ENCODE measurements at places on chromosomes 2 and 18.

GRCh38 chr18:12883372-12883683 is 709 bp downstream of the PTPN2 start:
- H3K36me3 ChIP-seq = no peaks in the 10 kb centered on the region
- peak overlapping the region; percentile 98 for H3K27ac ChIP-seq
- H3K4me1 ChIP-seq = peaks cover 12% of the 10 kb centered on the region
- H3K27me3 ChIP-seq = no peaks in the 10 kb centered on the region
- peak overlapping the region; percentile 94 for H3K4me3 ChIP-seq

GRCh38 chr2:112566104-112566503 is 18.3 kb upstream of the CHCHD5 start:
- no peaks in the 10 kb centered on the region for H3K27me3 ChIP-seq
- no peaks in the 10 kb centered on the region for H3K4me1 ChIP-seq

DNA sequence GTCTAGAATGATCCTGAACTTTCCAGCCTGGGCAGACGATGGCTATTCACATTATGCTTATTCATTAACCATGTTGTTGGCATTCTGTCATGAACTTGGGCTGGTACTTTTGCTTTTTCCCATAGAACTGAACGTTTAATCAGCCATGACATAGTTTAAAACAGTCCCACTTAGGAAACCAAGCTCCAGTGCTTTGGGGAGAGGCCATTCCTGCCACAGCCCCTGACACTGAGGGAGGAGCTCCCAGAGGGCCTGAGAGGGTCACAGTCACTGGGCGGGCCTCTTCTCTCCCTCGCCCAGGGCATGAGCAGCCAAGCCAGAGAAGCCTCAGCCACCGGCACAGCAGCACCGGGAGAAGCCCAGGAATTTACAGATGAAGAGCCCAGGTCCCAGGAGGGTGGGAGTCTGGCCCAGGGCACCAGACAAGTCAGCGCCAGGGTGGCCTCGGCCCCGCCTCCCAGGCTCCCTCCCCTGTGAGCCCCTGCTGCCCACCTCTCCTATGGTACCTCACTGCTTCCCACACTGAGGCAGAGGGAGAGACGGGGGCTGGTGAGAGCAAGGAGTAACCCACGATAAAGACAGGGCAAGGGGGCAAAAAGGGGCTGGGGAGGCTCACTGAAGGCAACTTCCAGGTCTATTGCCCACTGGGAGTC is 33.6 kb downstream of the MAL start:
- H3K36me3 ChIP-seq = no peaks in the 10 kb centered on the region
- no peak overlapping the region for H3K27ac ChIP-seq
- H3K4me1 ChIP-seq = no peaks in the 10 kb centered on the region
- no peak overlapping the region for H3K4me3 ChIP-seq
- DNase-seq = no peak

GRCh38 chr18:21489119-21489750 is 111.3 kb downstream of the ESCO1 start:
- no peak overlapping the region for H3K4me3 ChIP-seq
- peak; percentile 47 for DNase-seq
- H3K27ac ChIP-seq = no peak overlapping the region
- no peaks in the 10 kb centered on the region for H3K27me3 ChIP-seq

GRCh38 chr18:10265560-10266333 is 188.7 kb upstream of the APCDD1 start:
- H3K4me3 ChIP-seq = no peak overlapping the region
- no peaks in the 10 kb centered on the region for H3K27me3 ChIP-seq
- H3K4me1 ChIP-seq = peaks cover 6% of the 10 kb centered on the region
- no peak for DNase-seq
- no peaks in the 10 kb centered on the region for H3K36me3 ChIP-seq

GRCh38 chr2:242041816-242042215 is 172.3 kb downstream of the RTP5 start:
- H3K27ac ChIP-seq = no peak overlapping the region
- H3K27me3 ChIP-seq = peaks cover 63% of the 10 kb centered on the region
- H3K4me3 ChIP-seq = no peak overlapping the region
- H3K36me3 ChIP-seq = no peaks in the 10 kb centered on the region
- DNase-seq = no peak

DNA sequence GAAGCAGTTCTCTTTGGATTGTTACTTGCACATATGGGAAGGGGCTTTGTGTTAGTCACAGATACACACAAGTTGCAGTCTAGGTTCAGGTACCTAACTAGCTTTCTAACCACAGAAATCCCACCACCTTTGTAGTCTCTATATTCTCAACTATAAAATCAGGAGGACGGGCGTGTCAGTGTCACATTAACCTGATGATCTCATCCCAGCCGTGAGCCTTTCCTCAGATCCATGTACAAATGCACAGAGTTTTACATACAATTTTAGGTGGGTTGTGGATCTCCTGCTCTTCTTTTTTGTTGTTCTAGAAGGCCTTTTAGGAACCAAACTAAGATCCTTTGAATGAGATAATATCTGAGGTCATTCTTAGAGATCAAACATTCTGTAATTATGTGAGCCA is 94.0 kb downstream of the ZNF532 start:
- no peaks in the 10 kb centered on the region for H3K36me3 ChIP-seq
- H3K4me1 ChIP-seq = no peaks in the 10 kb centered on the region
- no peaks in the 10 kb centered on the region for H3K27me3 ChIP-seq
- no peak overlapping the region for H3K4me3 ChIP-seq
- no peak overlapping the region for H3K27ac ChIP-seq

DNA sequence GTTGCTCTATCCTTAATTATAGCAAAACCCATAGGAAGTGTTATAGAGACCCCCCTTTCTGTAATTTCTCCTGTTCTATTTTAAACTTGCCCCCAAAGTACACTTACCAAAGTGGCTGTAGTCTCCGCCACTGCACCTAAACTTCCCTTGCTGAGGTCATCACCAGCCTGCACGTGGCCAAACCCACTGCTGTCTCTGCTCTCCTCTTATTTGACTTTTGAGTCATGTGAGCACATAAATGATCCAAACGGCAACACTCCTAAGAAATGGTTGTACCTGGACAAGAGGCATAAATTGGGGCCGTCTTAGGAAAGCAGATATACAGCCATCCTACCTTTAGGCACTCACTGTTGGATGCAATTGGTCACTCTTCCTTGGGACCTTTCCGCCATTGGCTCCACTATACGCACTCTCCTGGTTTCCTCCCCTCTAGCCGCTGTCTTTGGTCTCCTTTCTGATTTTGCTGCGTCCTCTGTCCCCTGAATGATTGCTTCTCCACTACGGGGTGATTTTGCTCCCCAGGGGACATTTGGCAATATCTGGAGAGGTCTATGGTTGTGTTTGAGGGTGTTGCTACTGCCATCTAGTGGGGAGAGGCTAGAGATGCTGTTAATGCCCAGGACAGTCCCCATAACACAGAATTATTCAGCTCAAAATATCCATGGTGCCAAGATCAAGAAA is 19.2 kb upstream of the IL36G start:
- H3K4me1 ChIP-seq = no peaks in the 10 kb centered on the region
- H3K4me3 ChIP-seq = no peak overlapping the region
- no peak for DNase-seq
- no peak overlapping the region for H3K27ac ChIP-seq

DNA sequence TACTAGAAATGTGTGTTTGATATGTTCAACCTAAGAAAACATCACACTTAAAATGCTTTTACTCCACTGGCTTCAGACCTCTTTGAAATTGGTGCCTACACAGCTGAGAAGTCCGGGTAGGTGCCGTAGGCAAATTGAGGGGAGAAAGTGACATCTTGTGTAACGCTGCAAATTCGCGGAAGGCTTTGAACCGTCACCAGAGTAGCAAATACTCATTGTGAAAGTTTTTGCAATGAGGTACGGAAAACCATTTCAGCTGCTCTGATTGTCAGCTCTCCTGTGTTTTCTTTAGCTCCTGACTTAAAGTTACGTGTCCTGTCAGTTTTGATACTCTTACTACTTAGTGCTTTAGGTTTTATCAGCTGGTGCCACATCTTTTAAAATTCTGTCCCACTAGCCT is 224.5 kb downstream of the FAM210A start:
- no peak overlapping the region for H3K4me3 ChIP-seq
- no peaks in the 10 kb centered on the region for H3K27me3 ChIP-seq
- no peaks in the 10 kb centered on the region for H3K36me3 ChIP-seq
- H3K4me1 ChIP-seq = no peaks in the 10 kb centered on the region

DNA sequence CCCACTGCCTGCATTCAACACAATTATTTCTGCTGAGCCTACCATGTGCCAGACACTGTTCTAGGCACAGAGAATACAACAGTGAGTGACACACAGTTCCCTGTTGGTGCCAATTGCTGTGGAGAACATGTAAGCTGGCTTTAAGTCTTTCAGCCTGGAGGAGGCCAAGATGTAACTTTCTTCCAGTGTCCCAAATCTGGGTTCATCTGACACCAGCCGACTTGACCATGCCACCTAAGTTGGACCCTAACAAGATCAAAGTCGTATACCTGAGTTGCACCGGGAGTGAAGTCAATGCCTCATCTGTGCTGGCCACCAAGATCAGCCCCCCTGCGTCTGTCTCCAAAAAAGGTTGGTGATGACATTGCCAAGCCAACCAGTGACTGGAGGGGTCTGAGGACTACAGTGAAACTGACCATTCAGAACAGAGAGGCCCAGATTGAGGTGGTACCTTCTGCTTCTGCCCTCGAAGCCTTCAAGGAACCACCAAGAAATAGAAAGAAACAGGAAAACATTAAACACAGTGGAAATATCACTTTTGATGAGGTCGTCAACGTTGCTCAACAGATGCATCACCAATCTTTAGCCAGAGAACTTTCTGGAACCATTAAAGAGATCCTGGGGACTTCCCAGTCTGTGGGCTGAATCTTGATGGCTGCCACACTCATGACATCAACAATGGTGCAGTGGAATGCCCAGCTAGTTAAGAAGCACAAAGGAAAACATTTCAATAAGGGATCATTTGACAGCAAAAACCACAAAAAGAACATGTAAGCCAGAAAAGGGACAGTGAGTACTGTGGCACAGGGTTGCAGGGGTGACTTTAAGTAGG is 6.3 kb downstream of the TRABD2A start:
- no peak overlapping the region for H3K4me3 ChIP-seq
- H3K27ac ChIP-seq = no peak overlapping the region
- DNase-seq = no peak
- no peaks in the 10 kb centered on the region for H3K36me3 ChIP-seq

- no peaks in the 10 kb centered on the region for H3K36me3 ChIP-seq
- no peak overlapping the region for H3K4me3 ChIP-seq
- no peak for DNase-seq
- H3K4me1 ChIP-seq = peaks cover 7% of the 10 kb centered on the region
- H3K27ac ChIP-seq = no peak overlapping the region
Measured at GRCh38 chr2:43254331-43254730, 27.9 kb upstream of the ZFP36L2 start.

DNA sequence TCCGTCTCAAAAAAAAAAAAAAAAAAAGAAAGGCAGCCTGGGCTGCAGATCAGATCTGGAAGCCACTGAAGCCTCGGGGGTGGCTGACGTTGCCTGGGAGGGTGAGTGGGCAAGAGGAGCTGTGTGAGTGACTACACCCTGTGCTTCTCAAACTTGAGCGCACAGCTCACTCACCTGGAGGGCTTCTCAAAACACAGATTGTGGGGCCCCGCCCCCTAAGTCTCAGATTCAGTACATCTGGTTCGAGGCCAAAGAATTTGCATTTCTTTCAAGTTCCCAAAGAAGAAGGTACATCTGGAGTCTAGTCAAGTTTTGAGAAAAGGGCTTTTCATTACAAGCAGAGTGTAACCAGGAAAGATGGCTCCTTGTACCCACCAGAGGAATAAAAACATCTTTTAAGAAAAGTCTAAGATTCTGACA is 97.7 kb upstream of the CAB39 start:
- no peaks in the 10 kb centered on the region for H3K27me3 ChIP-seq
- no peak overlapping the region for H3K4me3 ChIP-seq
- no peak overlapping the region for H3K27ac ChIP-seq
- DNase-seq = peak; percentile 74
- H3K4me1 ChIP-seq = no peaks in the 10 kb centered on the region
- no peaks in the 10 kb centered on the region for H3K36me3 ChIP-seq

- no peaks in the 10 kb centered on the region for H3K27me3 ChIP-seq
- peak overlapping the region; percentile 100 for H3K27ac ChIP-seq
- DNase-seq = no peak
- peak overlapping the region; percentile 99 for H3K4me3 ChIP-seq
Measured at GRCh38 chr2:112646102-112646719, 472 bp downstream of the SLC20A1 start.

DNA sequence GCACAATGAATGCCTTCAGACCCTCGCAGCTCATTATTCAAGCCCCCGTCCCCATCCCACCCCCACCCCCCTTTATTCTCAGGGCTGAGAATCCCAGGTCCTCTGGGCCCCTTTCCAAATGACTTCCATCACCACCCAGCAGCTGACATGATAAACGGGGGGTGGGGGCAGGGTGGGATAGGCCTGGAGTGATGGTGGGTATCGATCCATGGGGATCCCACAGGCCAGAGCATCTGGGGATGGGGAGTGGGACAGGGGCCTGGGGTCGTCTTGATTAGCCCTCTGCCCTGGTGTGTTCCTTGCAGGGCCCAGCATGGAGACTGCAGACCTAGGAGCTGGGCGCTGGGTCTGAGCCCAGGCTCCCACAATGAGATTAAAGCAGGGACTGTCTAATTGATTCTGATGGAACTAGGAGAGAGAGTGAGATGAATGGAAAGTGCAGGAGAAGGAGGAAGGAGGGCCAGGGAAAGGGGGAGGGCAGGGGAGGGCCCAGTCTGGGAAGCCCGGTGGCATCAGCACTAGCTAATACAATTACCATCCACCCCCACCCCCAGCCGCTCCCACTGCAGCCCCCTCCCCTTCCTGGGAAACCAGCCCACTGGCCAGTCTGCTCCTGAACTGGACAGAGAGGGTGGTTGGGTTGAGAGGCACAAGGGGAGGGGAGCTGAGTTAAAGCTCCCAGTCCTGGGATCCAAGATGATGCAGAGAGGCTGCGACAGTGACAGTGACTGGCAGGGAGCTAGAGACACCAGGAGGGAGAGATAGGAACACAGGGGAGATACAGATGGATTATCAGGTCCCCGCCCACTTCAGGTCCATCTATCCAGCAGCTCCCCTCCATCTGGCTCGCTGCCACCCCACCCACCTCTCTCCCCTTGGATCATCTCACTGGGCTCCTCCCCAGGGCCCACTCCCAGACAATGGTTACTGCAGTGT is 13.1 kb upstream of the TNS1 start:
- peaks cover 16% of the 10 kb centered on the region for H3K27me3 ChIP-seq
- H3K4me3 ChIP-seq = no peak overlapping the region
- H3K27ac ChIP-seq = no peak overlapping the region
